Amniotic stem cell (primary cell): ENCODE measurements at places on chromosomes 1 and 21.

DNA sequence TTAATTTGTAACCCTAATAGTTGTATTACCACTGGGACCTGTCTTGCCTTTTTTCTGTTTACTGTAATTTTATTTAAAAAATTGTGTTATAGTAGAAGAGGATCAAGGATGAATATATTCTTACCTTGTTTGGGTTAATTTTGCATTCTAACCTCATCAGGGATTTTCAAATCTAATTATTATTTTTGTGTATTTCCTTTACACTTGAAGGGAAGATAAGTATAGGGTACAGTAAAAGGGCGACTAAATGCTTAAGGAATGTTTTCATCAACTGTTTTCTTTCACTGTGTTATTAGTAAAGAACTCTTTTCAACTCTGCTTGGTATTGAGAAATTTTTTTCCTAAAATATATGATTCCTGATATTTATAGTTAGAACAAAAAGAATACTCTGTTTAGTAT, 33.3 kb downstream of the OSBPL9 start:
- DNase-seq = no peak

- DNase-seq = no peak
Observed at GRCh38 chr1:46489169-46489637, 433 bp upstream of the DMBX1 start.

- no peak for DNase-seq
Observed at GRCh38 chr1:44598167-44598566, 76.1 kb downstream of the TMEM53 start.

- no peak for DNase-seq
Observed at GRCh38 chr1:228073857-228074545, 8.5 kb upstream of the ARF1 start.

GRCh38 chr1:154398141-154398540, 7.0 kb upstream of the IL6R start:
- DNase-seq = no peak

GRCh38 chr1:188641566-188642211, 1812.9 kb downstream of the PLA2G4A start:
- DNase-seq = no peak
